ENCODE measurements at places on chromosomes 5 and 9.

DNA sequence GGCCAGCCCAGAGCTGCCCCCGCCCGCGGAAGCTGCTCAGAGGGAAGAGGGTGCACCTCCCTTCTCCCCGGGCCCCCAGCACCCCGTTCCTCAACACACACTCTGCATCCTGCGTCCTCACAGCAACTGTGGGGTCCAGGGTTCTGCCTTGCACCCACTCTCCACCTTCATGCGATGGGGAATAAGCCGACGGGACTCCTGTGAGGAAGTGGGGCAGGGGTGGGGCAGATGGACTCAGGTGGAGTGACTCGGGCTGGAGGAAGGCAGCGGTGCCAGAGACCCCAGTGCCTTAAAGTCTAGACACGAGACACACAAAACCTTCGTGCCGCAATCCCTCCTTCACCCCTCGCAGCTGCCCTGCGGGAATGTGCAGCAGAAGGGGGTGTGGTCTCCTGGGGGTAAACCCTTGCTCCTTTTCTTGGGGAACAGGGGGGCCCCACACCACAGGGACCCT is 8.6 kb downstream of the BRD3 start:
- no peak overlapping the region for H3K27ac ChIP-seq
- H3K4me1 ChIP-seq = peaks cover 30% of the 10 kb centered on the region
- DNase-seq = no peak
- no peaks in the 10 kb centered on the region for H3K27me3 ChIP-seq
- H3K36me3 ChIP-seq = no peaks in the 10 kb centered on the region

DNA sequence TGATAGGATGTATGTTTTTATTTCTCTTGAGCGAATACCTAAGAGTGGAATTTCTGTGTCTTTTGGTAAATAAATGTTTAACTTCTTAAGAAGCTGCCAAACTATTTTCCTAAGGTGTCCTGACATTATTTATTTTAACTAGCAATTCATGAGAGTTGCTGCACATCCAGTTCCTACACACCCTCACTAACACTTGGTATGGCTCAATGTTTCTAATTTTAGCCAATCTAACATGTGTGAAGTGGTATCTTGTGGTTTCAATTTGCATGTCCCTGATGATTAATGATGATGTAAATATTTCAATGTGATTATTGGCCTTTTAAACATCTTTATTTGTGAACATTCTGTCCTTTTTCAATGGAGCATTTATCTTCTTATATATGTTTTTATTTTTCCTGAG is 2095.5 kb upstream of the C9orf72 start:
- H3K36me3 ChIP-seq = no peaks in the 10 kb centered on the region
- no peak overlapping the region for H3K4me3 ChIP-seq
- H3K27me3 ChIP-seq = no peaks in the 10 kb centered on the region
- DNase-seq = no peak

GRCh38 chr9:133561976-133562554 is 27.6 kb downstream of the ADAMTSL2 start:
- H3K27me3 ChIP-seq = no peaks in the 10 kb centered on the region
- no peak overlapping the region for H3K4me3 ChIP-seq
- H3K4me1 ChIP-seq = peaks cover 17% of the 10 kb centered on the region
- no peak overlapping the region for H3K27ac ChIP-seq
- H3K36me3 ChIP-seq = no peaks in the 10 kb centered on the region

GRCh38 chr5:148848393-148849031 is 22.1 kb downstream of the ADRB2 start:
- H3K4me3 ChIP-seq = no peak overlapping the region
- no peak for DNase-seq
- peaks cover 4% of the 10 kb centered on the region for H3K36me3 ChIP-seq
- H3K27ac ChIP-seq = peak overlapping the region; percentile 62
- peaks cover 2% of the 10 kb centered on the region for H3K27me3 ChIP-seq
- H3K4me1 ChIP-seq = peaks cover 29% of the 10 kb centered on the region

DNA sequence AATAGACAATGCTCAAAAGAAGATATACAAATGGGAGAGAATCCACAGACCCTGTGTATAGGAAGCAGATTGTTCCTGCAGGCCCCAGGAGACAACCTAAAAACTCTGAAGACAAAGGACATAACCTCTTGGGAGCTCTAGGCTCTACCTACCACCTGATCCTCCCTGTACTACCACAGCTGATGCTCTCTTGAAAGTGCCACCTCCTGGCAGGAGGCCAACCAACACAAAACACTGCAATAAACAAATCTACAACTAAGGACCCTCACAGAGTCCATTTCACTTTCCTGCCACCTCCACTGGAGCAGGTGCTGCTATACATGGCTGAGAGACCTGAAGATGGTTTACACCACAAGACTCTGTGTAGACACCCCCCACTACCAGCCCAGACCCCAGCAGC is 49.0 kb downstream of the STARD4 start:
- peaks cover 53% of the 10 kb centered on the region for H3K36me3 ChIP-seq
- H3K4me3 ChIP-seq = no peak overlapping the region
- H3K27ac ChIP-seq = no peak overlapping the region
- H3K4me1 ChIP-seq = peaks cover 15% of the 10 kb centered on the region

Measured in activated naive CD8-positive, alpha-beta T cell treated with anti-CD3 and anti-CD28 coated beads for 36 hours (primary cell).